ENCODE measurements at places on chromosomes 5 and 9.

GRCh38 chr5:111948092-111948841, 191.3 kb upstream of the NREP start:
- DNase-seq, result no peak

DNA sequence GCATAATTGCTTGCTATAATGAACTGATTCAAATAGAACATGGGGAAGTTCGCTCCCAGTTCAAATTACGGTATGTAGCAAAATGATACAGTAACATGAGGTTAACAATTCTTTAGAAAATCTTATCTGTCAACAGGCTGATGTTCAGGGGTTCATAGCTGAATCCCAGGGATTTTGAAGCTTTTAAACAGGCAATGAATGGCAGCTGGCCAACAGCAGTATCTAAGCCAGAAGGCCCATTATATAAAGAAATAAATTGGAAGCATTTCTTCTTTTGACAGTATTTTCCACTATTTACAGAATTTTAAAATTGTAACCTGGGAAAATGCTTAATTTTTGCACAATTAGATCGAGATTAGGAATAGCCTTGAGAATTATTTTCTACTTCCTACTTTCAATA, 126.8 kb downstream of the PDE8B start:
- DNase-seq, result no peak

- no peak for DNase-seq
Measured at GRCh38 chr5:145906401-145906800, 30.0 kb upstream of the SH3RF2 start.

DNA sequence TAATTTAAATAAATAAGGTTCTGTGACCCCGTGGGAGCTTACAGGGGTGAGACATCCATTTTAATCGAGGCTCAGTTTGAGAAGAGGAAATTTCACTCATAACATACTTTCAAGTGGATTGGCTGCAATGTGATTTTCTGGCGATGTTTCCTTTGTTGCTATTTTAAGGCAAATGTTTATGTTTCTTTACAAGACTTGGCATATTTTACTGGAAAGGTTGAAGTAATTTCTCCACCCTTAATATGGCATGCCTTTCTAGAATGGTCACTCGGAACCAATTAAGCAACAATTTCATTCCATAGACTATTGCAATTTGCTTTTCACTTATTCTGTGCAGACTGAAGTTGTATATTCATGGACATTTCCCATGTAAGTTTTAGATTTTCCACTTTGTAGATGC, 438.0 kb upstream of the WWC1 start:
- DNase-seq, result no peak

Measured in iPS-NIHi11 (cell line).